ENCODE measurements at places on chromosomes 1 and 21. TPM values are rescaled to one million over a fixed set of nuclear protein-coding genes. Genes with fewer than 3 reads are reported as not detected.

Gene EFNA1
- 163 TPM for total RNA-seq

Gene TFF1
- total RNA-seq = not detected

Gene CELA2B
- not detected for total RNA-seq

Gene NVL
- 46.0 TPM for total RNA-seq

- DNase-seq = no peak
These were observed 116.8 kb downstream of the VPS13D start for GRCh38 chr1:12346483-12347151.

- no peak for DNase-seq
These were observed 150.9 kb downstream of the ZC3H11B start for GRCh38 chr1:219461981-219462400.

DNA sequence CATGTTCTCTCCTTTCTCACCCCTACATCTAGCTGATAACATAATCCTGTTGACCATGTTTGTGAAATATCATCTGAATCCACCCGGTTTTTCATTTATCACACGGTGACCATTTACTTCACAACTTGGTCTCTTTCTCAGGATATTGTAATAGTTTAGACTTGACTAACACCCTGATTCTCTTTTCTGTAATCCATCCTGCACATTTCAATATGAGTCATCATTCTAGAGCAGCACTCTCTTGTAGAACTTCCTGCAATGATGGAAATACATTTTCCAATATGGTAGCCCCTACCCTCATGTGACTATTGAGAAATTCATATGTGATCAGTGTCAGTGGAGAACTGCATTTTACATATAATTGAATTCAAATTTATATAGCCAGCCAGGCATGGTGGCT is 2.3 kb upstream of the JAM2 start:
- no peak for DNase-seq

All from breast epithelium (tissue), 4 donors.